ENCODE measurements at places on chromosomes 11 and 22.

GRCh38 chr11:123185326-123185725 lies 9.7 kb downstream of the CLMP start:
- peak; percentile 24 for DNase-seq

- no peak for DNase-seq
Observed at GRCh38 chr11:86869531-86869930, 69.2 kb downstream of the PRSS23 start.

DNA sequence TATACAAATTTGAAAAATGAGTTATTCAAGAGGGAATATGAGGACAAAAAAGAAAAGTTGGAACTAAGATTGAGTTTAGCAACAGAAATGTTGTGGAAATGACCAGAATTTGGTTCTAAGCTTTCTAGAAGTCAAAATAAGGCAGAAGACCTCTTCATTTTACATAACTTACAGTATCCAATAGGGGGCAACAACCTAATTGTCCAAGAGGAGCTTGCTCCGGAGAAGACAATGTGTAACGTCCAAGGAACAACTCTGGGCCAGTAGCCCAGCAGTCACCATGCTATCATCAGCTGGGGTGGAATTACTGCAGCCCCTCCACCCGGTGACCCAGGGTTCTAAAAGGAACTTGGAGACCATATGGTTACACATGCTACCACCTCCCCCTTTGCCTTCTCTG lies 14.1 kb downstream of the CNTF start:
- DNase-seq: no peak

DNA sequence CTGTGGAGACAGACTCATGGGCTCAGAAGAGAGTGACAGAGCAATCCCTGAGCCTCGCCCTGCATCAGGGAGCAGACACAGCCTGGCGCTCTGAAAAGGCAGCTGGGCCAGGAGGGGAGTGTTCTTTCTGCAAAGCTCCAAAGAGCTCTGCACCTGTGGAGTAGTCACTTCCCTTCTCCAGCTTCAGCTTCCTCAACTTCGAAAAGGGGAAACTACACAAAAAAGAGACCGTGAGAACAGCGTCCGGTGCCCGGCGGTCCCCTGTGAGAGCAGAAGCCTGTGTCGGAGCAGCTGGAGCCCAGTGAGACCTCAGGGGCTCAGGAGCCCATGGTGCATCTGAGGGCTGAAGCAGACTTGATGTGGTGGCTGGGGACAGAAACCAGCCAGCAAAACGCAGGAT lies 35.1 kb downstream of the TP53I11 start:
- no peak for DNase-seq

- no peak for DNase-seq
Observed at GRCh38 chr22:42930810-42931420, 73.8 kb upstream of the ARFGAP3 start.

GRCh38 chr11:704781-705645 lies 1.0 kb upstream of the EPS8L2 start:
- DNase-seq: no peak

DNA sequence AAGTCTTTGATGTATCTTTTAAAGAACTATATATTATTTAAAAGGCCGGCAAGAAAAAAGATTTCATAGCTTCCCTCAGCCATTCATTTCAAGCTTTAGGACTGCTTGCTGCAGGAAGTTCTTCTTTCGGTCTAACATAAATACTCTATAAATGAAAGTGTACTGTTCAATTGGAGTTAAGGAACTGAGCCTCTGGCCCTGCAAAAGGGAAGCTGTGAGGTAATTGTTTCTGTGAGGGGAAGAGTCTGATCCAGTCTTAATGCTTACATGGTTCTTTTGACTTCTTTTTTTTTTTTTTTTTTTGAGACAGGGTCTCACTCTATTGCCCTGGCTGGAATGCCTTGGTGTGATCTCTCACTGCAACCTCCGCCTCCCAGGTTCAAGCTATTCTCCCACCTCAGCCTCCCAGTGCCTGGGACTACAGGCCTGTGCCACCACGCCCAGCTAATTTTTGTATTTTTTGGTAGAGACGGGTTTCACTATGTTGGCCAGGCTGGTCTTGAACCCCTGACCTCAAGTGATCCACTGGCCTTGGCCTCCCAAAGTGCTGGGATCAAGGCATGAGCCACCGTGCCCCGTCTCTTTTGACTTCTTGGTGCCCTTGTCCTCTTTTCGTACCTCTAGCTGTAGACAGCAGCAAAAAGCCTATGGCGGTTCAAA lies 4.7 kb upstream of the TRIM29 start:
- no peak for DNase-seq

DNA sequence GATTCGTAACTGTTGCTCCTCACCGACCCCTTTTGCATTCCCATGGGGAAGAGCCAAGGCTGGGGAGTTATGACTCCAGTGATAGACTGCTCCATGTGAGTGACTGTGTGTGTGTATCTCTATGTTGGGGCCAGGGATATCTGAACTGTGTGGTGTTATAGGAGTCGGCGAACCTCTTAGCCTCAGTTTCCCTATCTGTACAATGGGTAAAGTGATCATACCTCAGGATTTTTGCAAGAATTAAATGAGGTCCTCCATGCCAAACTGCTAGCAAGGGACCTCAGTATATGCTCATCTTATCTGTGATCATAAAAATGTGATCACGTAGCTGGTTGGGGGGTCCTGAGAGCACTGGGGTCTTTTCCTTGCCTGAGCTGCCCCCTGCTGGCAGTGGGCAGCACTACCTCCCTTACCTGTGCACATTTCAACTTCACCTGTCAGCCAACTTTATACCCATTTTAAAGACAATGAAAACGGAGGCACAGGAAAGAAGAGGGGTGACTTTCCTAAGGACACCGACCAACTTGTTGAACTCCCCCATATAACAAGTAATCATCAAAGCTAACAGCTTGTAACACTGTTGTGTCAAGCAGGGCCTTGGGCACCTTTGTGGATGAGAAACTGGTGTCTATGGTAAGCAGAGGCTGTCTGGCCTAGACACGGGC lies 1.4 kb upstream of the DPP3 start:
- DNase-seq: no peak

GRCh38 chr22:45285263-45286058 lies 712 bp downstream of the UPK3A start:
- DNase-seq: no peak

DNA sequence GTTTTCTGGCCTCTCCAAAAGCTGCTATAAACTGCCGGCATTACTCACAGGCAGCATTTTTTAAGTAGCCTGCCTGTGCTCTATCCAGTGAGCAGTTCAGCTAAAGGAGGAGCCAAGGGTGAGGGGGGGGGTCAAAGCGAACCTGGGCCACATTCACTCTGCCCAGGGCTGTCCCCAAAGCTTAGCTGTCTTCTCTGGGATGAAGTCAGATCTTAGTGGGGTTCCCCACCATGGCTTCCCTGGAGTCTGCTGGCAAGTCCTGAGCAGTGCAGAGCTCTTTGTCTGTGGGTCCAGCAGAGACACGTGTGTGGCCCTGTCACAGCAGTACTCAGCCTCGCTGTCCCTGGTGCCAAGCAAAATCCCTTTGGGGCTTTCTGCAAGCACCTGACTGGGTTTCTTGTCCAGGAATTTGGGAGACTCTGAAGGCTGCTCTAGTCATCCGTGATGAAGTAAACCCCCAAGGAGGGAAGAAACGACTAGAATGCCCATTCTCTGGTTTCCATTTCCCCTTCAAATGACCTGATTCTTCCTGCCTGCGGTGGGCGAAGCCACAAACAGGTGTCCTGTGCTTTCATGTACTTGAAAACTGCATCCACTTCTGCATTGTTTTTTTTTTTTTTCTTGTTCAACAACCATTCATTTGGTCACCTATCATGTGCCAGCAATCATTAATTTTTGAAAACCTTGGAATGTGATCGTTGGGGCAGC lies 2.6 kb downstream of the KCNJ5 start:
- DNase-seq: no peak

DNA sequence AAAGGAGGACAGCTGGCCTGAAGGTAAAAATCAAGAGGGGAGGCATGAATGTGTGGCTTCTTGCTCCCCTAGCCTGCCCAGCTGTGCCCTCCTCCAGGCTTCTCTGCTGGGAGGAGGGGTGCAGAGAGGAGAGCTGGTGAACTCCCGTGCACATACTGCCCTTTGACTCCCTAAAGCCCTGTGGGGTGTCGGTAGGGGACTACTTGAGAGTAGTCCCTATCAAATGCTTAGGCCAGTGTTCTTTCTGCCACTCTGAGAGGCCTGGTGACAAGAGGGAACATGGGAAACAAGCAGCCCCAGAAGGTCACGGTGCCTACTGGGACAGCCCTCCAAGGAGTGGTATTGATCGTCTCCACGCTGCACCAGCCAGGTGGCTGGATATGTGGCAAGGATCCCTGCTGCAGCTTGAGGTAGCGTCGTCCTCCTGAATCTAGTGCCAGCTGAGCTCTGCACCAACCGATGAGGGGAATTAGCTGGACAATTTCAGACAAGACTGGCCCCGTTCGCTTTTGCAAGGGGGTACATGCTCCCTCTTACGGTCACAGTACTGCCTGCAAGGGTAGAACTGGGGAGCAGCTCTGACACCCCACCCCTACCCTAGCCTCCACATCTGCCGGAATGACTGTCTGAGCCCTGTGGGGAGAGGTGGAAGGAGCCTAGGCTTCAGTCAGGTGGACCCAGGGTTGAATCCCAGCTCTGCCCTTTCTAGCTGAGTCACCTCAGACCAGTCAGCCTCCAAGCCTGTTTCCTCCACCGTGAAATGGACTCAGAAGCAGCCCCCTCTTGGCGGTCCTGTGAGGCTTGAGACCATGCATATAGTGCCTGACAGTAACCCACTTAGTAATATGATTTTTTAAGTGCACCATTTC lies 17.1 kb upstream of the C11orf96 start:
- no peak for DNase-seq

DNA sequence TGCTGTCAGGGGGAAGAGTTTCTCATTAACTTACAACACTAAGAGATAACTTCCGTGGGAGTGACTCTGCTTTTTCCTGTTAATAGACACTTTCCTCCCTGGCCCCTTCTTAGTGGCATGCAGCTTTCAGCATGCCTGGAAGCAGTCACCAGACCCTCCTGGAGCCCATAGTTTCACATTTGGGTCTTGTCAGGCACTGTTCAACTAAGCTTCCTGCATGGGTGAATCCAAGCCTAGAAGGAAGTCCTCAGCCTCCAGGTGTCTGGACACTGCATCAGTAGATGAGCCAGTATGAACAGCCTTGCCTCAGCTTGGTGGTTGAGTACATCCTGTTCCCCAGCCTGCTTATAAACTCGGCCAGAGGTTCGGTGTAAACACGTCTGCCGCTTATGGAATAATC lies 68.1 kb downstream of the PPP6R3 start:
- no peak for DNase-seq

- DNase-seq: no peak
Observed at GRCh38 chr22:39457198-39457555, 365 bp downstream of the MGAT3 start.

DNA sequence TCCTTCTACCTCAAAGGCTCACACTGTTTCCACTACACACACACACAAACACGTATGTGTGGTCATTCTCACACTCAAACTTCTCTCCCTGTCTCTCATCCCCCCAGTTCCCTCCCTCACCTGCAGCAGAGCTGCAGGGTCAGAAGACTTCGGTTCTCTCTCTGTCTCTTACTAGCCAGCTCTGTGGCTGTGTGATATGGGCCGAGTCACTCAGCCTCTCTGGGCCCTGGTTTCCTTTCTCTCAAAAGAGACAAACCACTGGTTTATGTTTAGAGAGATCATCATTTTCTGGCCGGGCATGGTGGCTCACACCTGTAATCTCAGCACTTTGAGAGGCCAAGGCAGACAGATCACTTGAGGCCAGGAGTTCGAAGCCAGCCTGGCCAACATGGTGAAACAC lies 21.1 kb downstream of the TSPAN18 start:
- no peak for DNase-seq

GRCh38 chr22:31394326-31394725 lies 5.1 kb upstream of the DRG1 start:
- no peak for DNase-seq

- DNase-seq: no peak
Observed at GRCh38 chr11:6077723-6078122, 29.8 kb upstream of the OR56B4 start.

GRCh38 chr22:37547251-37547741 lies 13.0 kb upstream of the CDC42EP1 start:
- no peak for DNase-seq

- peak; percentile 57 for DNase-seq
Observed at GRCh38 chr11:31870609-31871309, 59.6 kb upstream of the PAX6 start.

DNA sequence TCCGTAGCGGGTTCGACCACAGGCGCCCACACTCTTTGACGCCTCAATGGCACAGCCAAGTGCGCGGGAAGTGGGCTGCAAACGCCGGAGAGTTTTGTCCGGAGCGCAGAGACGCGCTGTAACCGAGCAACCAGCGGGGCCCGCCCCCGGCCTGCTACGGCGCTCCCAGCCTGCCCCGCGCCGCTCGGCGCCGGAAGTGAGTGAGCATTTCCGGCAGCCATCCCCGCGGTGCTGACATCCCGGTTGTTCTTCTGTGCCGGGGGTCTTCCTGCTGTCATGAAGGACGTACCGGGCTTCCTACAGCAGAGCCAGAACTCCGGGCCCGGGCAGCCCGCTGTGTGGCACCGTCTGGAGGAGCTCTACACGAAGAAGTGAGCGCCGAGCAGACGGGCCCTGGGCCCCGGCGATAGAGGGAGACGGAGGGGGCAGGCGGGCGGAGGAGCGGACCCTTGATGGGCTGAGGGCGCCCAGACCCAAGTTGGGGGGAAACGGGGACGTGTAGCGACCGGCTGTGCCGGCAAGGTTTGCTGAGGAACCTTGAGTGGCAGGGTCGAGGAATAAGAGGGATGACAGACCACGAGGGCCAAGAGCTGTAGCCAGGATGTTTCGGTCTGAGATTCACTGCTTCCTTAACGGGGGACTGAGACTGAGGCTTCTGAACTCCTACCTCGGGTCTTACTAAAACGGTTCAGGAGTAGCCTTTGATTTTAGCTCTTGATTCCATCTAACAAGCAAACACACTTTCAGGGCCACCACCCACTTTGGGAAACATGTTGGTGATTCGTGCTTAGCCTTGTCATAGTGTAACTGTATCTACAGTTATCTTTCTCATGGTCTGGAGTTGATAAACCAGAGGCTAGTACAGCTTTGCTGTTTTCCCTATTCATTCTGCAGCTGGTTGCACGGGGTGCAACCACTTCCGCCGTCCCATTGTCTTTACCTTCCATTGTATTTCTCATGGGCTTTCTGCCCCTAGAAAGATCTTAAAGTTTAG lies at the start of gene PSMD13:
Gene PSMD13, plus strand, starts transcription at position 203 of the 994 bp plus-strand sequence. Its CDS starts 74 bp downstream, at position 277.
- peak; percentile 86 for DNase-seq

DNA sequence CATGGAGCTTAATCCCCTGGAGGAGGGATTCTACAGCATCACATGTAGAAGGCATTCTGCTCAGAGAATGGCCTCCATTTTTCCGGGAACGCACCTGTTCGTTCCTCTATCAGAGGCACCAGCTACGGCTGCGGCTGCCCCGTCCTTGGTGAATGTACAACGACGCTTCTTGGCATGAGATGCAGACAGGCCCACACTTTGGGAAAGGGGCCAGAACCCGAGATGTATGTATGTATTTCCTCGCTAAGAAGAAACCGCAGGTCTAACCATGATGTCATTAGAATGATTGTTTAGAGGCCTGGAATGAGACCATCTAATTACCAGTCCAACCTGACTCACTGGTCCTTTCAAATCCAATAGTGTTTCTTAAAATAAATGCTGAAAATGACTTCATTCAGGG lies 1293.4 kb downstream of the TBC1D22A start:
- DNase-seq: no peak

Data from BE2C (cell line).